ENCODE measurements at places on chromosomes 4 and X. TPM values are rescaled to one million over a fixed set of nuclear protein-coding genes. Genes with fewer than 3 reads are reported as not detected.

GRCh38 chr4:167359711-167360110 is 125.4 kb upstream of the SPOCK3 start:
- DNase-seq: no peak

GRCh38 chrX:72245461-72246089 is 6.7 kb upstream of the ERCC6L start:
- peak; percentile 47 for DNase-seq

GRCh38 chrX:77293331-77293995 is 153.7 kb upstream of the FGF16 start:
- DNase-seq: no peak

DNA sequence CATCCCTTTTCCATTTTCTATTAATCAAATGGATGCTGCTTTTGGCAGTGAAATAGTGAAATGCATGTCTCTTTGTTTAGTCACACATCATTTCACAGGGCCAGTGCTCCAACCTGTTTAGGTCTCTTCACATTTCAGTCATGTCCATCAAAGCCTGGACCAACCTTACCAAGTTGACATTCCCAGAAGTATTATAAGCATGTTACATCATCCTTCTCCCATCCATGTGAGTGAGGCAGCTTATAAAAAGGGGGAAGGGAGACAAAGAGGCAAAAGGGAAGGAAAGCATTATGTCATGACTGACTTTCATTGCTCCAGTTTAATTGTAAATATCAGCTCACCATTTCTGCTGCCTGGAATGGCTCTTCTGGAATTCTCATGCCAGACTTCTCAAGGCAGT is 94.4 kb downstream of the NWD2 start:
- DNase-seq: no peak

DNA sequence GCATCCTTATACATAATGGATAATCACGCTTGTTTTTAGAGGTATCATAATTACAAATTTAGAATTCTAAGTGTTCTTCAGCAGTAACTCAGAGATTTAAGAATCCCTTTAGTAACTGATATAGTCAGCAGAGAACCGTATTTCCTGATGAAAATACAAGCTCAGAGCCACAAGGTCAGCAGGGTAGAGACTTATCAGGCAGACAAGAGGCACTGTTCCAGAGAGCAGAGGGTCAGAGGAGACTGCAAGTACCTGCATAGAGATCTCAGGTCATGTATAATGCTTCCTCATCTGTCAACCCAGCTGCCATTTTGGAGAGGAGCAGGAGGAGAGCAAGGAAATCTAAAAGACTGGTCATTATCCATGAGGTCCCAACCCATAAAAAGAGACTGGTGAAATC is 787.1 kb upstream of the FTHL17 start:
- DNase-seq: no peak

- DNase-seq: no peak
Measured at GRCh38 chrX:39508300-39508692, 589.5 kb downstream of the BCOR start.

- no peak for DNase-seq
Measured at GRCh38 chrX:136166221-136166855, 19.0 kb downstream of the FHL1 start.

DNA sequence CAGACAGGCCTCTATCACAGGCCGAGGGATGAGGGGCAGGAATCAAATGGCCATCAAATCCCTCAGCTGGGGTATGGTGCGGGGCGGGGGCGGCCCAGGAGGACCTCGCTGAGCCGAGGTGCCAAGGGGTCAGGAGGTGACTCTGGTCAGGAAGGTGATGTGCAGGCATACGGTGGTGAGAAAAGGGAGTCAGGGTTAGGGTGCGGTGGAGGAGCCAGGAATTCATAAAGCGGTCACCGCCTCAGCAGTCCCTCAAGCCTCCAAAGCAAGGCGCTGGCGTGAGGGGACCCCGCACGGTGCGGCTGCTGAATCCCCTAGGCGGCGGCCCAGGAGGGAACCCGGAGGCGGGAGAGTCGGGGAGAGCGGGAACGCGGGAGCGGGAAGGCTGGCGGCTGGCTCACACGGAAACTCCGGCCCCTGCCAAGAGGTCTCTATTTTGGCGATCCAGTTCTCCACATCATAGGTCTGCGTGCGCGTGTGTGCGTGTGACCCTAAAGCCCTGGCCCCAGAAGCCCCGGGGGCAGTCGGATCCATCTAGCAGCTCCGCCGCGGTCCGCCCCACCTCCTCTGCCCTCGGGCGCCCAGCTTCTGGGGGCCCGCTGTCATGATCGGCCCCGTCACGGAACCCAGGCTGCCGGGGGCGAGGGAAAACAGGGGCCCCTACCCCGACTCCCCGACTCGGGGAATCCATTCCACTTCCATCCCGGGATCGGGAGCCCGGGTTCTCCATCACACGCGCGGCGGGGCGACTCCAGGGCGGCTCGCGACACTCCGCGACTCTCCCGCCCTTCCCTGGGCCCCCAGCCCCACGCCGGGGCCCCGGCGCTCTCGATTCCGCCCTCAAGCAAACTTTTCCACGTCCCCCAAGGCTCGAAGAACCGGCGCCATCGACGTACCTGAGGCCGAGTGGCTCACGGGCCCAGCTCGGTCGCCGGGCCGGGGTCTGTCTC is 593 bp downstream of the ELF4 start:
- no peak for DNase-seq

GRCh38 chr4:36189511-36190226 is 54.6 kb downstream of the ARAP2 start:
- no peak for DNase-seq

GRCh38 chr4:2691313-2691712 is 64.8 kb downstream of the TNIP2 start:
- no peak for DNase-seq

Gene HSPA4L
- 3.2 TPM for total RNA-seq

Gene GYPA
- not detected for total RNA-seq

Gene NLGN4X
- total RNA-seq: not detected

Gene ASB11
- not detected for total RNA-seq

Gene TMEM150C
- not detected for total RNA-seq

Gene ATRX
- 85.6 TPM for total RNA-seq

Gene DKK2
- not detected for total RNA-seq

Gene HSFX3
- total RNA-seq: not detected

Data from activated naive CD4-positive, alpha-beta T cell treated with anti-CD3 and anti-CD28 coated beads, Interleukin-2, amount 50 U/mL, for 72 hours (primary cell).